ENCODE measurements at places on chromosomes 16 and 17. TPM values are rescaled to one million over a fixed set of nuclear protein-coding genes. Genes with fewer than 3 reads are reported as not detected.

The EPX gene
- total RNA-seq: not detected

GRCh38 chr17:40447806-40448205 lies 4.6 kb downstream of the IGFBP4 start:
- no peak for DNase-seq

The HSD17B2 gene
- 0.18 TPM for total RNA-seq

DNA sequence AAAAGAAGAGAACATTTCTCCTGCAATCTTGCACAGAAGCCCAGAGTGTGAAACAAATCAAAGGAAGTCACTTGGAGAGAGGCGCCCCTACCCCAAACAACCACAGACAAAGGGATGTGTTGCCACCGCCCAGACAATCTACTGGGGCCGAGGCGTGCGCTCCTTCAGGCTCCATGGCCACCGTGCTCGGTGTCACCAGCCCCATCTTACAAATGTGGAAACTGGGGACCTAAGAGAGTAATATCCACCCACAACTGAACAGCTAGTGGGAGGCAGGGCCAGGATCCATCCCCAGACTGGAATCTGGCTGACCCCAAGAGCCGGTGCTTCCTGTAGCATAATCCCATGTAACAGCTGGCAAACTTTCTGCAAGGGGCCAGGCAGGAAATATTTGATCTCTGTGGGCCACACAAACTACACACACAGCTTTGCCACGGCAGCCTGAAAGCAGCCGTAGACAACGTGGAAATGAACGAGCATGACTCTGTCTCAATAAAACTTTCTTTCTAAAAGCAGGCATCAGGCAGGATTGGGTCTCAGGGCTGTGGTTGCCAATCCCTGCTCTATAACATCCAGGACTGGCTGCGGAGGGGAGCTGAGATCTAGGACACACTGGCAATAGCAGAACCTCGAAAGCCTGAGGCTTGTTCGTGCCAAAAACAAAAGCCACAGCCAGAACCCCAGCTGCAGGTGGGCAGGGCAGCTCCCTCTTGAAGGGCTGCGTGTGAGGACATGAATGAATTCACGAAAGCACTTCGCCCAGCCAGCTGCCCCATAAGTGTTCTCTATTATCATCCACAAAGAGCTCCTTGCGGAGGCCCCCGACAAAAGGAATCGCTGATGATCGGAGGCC lies 26.6 kb upstream of the GINS2 start:
- DNase-seq: peak; percentile 39

The PSMB3 gene
- 828 TPM for total RNA-seq

The SMPD3 gene
- total RNA-seq: not detected

DNA sequence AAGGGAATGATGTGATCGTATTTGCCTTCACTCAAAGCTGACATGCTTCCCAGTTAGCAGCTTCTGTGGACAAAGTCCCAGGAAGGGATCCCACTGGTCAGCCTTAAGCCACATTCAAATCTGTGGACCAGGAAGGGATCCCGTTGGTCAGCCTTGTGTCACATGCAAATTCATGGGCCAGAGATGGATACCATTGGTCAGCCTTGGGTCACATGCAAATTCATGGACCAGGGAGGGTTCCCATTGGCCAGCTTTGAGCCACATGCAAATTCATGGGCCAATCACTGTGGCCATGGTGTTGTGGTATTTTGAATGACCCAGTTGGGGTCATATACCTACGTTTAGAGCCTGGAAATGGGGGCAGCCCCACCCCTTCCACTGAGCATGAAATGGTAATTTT lies 201.6 kb downstream of the HS3ST4 start:
- no peak for DNase-seq

DNA sequence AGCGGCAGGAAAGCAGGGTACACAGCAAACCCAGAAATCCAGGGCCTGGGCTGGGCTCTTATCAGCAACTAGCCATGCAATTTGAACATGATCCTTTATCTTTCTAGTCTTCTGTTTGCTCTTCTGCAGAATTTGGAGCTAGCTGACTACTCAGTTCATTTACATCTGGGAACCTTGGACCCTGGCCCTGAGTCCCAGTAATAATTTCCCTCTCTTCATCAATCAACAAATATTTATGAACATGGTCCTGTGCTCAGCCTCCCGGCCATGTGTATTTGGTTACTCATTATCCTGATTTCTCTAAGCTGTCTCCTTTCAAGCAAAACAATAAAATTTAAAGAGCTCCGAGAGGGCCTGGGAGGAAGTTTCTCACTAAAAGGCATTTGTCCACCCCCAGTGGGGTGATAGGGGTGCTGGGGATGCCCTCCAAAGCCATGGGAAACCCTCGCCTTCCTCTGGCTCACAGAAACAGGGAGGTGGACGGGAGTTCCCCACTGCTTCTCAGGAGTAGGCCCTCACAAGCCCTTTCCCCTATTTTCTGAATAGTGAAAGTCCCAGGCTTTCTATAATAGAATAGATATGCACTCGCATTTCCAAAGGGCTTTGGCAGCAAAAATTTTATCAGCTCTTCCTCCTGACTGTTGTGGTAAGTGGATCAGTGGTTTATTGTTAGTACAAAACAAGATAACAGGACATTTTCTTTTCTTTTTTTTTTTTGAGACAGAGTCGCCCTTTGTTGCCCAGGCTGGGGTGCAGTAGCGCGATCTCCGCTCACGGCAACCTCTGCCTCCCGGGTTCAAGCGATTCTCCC lies 6.9 kb upstream of the WDR59 start:
- no peak for DNase-seq

- DNase-seq: no peak
Measured at GRCh38 chr16:56262148-56262547, 70.9 kb downstream of the GNAO1 start.

GRCh38 chr16:12740986-12741610 lies 62.6 kb downstream of the CPPED1 start:
- DNase-seq: no peak

GRCh38 chr17:51951741-51952140 lies 206.8 kb downstream of the CA10 start:
- no peak for DNase-seq

- peak; percentile 63 for DNase-seq
Measured at GRCh38 chr17:66464921-66465320, 162.5 kb downstream of the PRKCA start.

DNA sequence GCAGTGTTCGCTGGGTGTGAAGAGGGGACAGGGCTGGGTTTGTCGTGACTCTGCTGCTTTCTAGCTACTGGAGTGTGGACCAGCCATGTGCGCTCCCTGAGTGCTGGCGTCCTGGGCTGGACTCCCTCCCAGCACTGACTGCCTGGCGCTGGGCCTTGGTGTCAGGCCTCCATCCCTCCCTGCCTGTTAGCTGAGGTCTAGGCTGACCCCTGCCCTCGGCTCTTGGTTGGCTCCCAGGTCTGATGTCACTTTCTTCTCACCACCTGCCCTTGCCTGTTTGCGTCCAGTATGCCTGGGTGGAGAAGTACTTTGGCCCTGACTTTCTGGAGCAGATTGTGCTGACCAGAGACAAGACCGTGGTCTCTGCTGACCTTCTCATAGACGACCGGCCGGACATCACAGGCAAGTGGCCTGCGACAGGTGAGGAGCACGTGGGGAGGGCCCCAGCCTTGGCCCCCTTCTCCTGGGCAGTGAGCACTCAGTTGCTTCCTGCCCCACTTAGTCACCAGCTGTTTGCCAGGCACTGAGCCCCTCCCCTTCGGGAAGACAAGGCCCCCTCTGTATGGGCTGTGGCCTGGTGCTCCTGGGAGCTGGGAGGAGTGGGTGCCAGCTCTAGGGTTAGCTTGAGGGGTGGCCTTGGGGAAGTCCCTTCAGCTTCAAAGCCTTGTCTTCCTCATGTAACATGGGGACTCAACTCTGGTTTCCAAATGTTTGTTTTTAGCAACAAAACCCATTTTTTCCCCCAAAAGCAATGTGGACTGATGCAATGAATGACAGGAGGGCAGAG lies 41.5 kb downstream of the NT5M start:
- DNase-seq: no peak

The PPP1R9B gene
- total RNA-seq: 38.6 TPM

DNA sequence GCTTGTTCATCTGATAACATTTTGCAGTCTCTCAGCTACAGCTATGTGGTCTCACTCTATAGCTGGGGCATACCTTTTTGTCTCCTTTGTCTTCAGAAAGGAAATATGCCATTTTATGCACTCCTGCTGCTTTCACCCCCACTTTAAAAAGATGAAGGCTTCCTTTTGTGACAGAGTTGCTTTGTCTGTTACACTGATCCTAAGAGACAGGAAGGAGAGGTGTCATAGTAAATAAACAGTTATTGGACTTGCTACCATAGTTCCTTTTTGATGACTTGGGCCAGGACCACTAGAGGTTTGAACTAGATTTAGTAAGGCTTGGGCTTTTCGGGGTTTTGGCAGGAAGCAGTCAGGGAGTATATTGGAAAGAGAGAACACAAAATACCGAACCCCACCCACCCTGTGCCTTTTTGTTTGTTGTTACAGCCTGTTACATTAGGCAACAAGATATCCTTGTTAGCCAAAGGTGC lies 1.8 kb upstream of the METTL9 start:
- DNase-seq: no peak

The OR3A2 gene
- total RNA-seq: not detected

- no peak for DNase-seq
Measured at GRCh38 chr16:1337486-1337885, 4.0 kb downstream of the BAIAP3 start.

The SLC5A11 gene
- total RNA-seq: under 0.01 TPM

- DNase-seq: no peak
Measured at GRCh38 chr16:306911-307370, 24.0 kb downstream of the PDIA2 start.

The KRT37 gene
- total RNA-seq: not detected

The GRIN2C gene
- total RNA-seq: not detected

DNA sequence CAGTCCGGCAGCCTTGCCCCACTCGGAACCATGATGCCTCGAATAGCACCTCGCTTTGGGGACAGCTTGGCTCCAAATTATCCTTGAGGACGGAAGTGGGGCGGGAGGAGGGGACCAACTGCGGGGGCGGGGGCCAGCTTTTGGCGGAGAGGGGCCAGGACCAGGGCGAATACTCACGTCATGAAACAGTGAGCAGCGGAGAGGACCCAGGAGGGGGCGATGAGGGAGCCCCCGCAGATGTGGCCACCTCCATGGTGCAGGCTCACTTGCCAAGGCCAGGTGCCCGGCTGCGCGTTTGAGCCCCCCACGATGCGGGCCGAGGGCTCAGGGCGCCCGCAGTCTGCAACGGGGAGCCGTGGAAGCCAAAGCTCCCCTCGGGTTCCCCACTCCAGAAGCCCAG lies 970 bp downstream of the PRSS36 start:
- no peak for DNase-seq

- peak; percentile 50 for DNase-seq
Measured at GRCh38 chr17:33241390-33241789, 51.7 kb downstream of the ASIC2 start.

GRCh38 chr16:77336637-77337036 lies 98.2 kb downstream of the ADAMTS18 start:
- DNase-seq: no peak

The CSH1 gene
- not detected for total RNA-seq

DNA sequence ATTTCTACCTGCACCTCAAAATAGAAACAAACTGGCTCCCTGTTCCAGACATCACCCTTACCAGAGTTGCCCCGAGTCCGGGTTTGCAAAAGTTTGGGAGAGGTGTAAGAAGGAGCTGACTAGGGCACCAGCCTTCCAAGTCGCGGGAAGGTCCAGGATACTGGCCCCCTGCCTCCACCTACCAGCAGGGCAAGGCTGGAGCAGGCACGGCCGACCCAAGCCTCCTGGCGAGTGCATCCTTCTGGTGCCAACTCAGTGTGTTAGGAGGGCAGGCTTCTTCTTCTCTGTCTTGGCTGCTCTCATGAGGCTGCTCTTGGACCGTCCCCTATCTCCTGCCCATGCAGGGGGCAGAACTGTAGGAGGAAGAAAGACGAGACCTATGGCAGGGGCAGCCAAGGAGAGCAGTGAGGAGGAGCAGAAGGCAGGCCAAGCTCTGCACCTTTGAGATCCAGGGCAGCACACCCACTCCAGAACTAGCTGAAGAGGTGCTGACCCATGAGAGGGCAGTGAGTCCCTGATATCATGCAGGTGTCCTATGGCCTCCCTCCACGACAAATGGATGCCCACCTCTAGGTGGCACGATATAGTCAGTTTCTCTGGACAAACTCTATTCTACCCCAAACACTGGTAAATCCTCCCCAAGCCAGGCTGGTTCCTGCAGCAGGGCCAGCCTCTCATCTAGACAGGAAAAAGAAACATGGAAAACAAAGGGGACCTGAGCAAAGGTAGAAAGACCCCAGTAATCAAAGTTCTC lies 54.4 kb downstream of the CYTH1 start:
- no peak for DNase-seq

The PABPN1L gene
- not detected for total RNA-seq

GRCh38 chr16:73159296-73159695 lies 111.4 kb upstream of the ZFHX3 start:
- DNase-seq: no peak

DNA sequence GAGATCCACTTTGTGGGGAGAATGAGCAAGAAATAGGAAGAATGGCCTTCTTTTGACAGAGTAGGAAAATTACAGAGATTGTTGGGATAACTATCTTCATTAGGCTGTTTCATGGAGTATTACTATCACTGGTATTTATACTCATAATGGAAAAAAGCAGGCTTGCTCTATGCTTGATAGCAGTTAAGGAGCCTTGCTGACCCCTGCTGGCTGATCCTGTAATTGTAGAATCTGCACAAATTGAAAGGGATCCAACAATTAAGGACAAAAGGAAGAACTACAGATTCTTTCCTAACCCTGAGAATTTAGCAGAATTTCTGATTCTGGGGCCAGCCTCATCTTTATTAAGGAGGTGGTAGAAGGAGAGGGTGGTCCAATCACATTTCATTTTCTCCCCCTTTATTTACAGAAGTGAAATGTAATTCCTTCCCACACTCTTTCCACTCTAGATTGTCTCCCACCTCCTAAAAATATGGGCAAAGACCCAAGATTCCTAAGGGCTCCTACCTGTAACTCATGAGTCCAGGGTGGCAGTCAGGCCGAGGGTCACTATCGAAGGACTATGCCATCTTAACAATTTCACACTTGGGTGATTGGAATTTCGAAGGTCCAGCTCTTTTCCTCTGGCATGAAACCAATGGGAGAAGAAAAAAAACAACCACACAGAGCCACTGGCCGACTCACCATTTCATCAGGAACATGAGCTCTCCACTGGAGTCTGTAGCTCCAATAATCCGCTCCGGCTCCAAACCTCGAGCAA lies 26.3 kb downstream of the NFE2L1 start:
- peak; percentile 82 for DNase-seq

DNA sequence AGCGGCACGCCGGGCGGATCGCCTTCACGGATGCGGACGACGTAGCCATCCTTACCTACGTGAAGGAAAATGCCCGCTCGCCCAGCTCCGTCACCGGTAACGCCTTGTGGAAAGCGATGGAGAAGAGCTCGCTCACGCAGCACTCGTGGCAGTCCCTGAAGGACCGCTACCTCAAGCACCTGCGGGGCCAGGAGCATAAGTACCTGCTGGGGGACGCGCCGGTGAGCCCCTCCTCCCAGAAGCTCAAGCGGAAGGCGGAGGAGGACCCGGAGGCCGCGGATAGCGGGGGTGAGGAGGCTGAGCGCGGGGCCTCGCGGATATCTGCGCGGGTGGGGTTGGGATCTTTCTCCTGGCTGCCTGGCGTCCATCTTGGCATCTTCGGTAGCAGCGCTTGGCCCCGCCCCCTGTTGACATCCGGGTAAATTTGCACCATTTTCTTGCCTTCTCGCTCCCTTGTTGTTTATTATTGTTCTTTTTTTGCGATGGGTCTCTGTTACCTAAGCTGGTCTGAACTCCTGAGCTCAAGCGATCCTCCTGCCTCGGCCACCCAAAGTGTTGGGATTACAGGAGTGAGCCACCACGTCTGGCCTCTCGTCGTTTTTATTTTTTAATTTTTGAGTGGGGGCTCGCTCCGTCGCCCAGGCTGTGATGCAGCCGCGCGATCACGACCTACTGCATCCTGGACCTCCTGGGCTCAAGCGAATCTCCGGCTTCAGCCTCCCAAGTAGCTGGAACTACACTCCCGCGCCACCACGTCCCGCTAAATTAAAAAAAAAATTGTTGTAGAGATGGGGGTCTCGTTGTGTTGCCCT lies 898 bp downstream of the TERF2IP start:
- peak; percentile 65 for DNase-seq

Measured in IMR-90 (cell line).